Stimulated activated naive B cell treated with anti-CD40 and anti-IgM and Interleukin-4, amounts not matched to agents 10 μg/mL and 1 μg/mL and 100 μg/mL, for 72 hours (primary cell): ENCODE measurements at places on chromosomes 11 and 22.

DNA sequence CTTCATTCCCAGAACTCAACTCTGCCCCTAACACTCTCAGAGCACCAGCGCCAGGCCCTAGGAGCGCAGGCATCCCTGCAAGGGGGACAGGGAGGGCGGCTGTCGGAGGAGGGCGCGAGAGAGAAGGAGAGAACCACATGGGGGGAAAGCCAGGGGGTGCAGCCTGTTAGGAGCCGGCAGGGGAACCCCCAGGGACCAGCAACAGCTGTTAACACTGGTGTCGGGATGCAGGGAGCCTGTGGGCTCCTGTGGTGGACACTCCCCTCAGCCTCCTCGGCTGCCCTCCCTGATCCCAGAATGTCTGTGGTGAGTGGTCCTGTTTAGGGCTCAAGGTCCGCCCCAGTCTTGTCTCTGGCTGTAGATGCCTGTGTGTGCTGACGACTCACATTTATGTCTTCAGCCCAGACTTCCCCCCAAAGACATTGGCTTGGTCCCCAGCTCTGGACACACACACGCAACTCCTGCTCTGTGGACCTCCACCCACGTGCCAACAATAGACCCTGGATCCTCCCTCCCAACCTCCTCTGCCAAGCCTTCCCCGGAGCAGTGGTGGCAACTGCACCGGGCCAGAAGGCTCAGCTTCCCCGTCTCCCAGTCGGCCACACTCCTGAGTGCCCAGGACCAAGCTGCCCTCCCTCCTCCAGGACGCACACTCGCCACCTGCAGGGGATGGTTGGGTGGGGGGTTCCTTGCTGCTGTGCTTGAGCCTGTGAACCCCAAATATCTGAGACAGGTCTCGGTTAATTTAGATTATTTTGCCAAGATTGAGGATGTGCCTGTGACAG lies 817 bp upstream of the IFITM5 start:
- H3K4me3 ChIP-seq = no peak overlapping the region
- no peaks in the 10 kb centered on the region for H3K36me3 ChIP-seq
- DNase-seq = no peak
- H3K27me3 ChIP-seq = peaks cover 10% of the 10 kb centered on the region

- DNase-seq = no peak
- H3K36me3 ChIP-seq = no peaks in the 10 kb centered on the region
- no peak overlapping the region for H3K27ac ChIP-seq
- no peak overlapping the region for H3K4me3 ChIP-seq
Measured at GRCh38 chr22:49096476-49096875, 731.2 kb downstream of the BRD1 start.

DNA sequence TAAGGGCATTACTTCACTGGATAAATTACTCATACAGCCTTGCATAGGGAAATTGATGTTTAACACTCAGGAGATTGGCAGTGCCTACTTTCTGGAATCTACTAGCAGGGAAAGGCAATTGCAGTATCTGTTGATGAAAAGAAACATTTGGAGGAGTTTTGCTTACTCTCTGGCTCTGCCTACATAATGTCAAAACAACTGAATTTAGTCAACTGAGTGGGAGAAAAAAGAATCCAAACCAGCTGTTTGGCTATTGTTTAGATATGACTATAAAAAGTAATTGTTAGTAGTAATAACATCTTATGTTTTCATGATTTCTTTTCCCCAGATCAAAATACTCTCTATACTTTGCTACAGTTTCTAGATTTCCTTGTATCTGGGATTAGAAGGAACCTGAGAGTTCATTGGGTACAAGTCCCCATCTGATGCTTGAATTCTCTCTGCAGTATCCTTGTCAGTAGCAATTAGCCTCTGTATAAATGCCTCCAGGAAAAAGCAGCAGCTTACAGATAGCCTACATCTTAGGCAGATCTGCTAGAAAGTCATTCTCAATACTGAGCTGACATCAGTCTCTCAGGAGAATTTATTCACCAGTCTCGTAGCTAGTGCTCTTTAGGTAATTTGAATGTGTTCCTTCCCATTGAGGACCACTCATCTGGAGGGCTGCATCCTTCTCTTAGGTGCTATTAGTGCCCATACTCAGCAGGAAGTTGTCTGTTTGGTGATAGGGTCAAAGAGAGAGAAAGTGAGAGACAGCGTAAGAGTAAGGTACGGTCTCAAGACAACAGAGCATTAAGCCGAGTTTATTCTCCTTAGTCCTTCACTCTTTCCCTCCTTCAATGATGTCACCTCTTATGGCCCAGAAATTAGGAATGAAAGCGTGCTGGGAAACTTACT lies 185.9 kb upstream of the CCDC90B start:
- H3K4me1 ChIP-seq = no peaks in the 10 kb centered on the region
- peaks cover 17% of the 10 kb centered on the region for H3K27me3 ChIP-seq
- no peak overlapping the region for H3K4me3 ChIP-seq
- DNase-seq = no peak
- H3K27ac ChIP-seq = no peak overlapping the region

- DNase-seq = no peak
- peaks cover 81% of the 10 kb centered on the region for H3K36me3 ChIP-seq
- no peaks in the 10 kb centered on the region for H3K27me3 ChIP-seq
- no peak overlapping the region for H3K4me3 ChIP-seq
- H3K27ac ChIP-seq = no peak overlapping the region
- no peaks in the 10 kb centered on the region for H3K4me1 ChIP-seq
Measured at GRCh38 chr22:20799449-20799848, 25.5 kb downstream of the SERPIND1 start.

DNA sequence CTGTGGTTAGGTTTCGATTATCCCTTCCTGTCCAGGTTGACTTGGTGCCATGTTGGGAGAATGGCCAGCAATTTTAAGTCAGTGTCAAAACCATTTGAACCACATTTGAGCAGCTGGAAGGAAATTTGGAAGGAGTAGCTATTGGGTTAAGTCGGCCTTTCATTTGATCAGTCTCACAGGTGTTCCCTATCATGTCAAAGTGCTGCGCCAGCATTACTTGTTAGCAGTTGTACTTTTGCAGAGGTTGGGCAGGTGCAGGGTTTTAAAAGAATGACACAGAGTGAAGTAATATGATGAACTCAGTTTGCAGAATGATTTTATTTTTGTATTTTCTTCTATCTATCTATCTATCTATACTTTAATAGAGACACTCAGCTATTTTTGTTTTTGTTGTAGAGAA lies 6.4 kb upstream of the TYMP start:
- H3K4me3 ChIP-seq = no peak overlapping the region
- no peak for DNase-seq
- peaks cover 6% of the 10 kb centered on the region for H3K36me3 ChIP-seq
- no peaks in the 10 kb centered on the region for H3K27me3 ChIP-seq
- peaks cover 68% of the 10 kb centered on the region for H3K4me1 ChIP-seq

GRCh38 chr22:36343720-36344105 lies 44.1 kb downstream of the MYH9 start:
- peaks cover 78% of the 10 kb centered on the region for H3K36me3 ChIP-seq
- peaks cover 40% of the 10 kb centered on the region for H3K4me1 ChIP-seq
- DNase-seq = no peak
- H3K27ac ChIP-seq = peak overlapping the region; percentile 94

GRCh38 chr22:21940521-21940920 lies 12.1 kb downstream of the PPM1F start:
- peaks cover 52% of the 10 kb centered on the region for H3K36me3 ChIP-seq
- H3K27ac ChIP-seq = peak overlapping the region; percentile 96
- H3K4me1 ChIP-seq = peaks cover 72% of the 10 kb centered on the region
- no peak for DNase-seq
- no peaks in the 10 kb centered on the region for H3K27me3 ChIP-seq

- no peaks in the 10 kb centered on the region for H3K27me3 ChIP-seq
- H3K36me3 ChIP-seq = peaks cover 41% of the 10 kb centered on the region
- peak overlapping the region; percentile 62 for H3K27ac ChIP-seq
- no peak overlapping the region for H3K4me3 ChIP-seq
- H3K4me1 ChIP-seq = peaks cover 27% of the 10 kb centered on the region
- no peak for DNase-seq
Measured at GRCh38 chr11:111352935-111353710, 26.0 kb downstream of the POU2AF1 start.

DNA sequence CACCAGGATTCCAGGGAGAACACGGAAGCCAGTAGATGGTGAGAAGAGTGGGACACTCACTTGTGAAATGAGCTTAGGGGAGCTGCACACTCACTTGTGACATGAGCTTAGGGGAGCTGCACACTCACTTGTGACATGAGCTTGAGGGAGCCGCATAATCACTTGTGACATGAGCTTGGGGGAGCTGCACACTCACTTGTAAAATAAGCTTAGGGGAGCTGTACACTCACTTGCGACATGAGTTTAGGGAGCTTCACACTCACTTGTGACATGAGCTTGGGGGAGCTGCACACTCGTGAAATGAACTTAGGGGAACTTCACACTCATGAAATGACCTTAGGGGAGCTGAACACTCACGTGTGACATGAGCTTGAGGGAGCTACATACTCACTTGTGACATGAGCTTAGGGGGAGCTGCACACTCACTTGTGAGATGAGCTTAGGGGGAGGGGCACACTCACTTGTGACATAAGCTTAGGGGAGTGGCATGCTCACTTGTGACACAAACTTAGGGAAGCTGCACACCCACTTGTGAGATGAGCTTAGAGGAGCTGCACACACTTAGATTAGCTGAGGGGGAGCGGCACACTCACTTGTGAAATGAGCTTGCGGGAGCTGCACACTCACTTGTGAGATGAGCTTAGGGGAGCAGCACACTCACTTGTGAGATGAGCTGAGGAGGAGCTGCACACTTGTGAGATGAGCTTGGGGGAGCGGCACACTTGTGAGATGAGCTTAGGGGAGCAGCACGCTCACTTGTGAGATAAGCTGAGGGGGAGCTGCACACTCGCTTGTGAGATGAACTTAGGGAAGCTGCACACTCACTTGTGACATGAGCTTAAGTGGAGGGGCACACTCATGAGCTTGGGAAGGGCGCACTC lies 59.0 kb downstream of the NCAPD3 start:
- no peaks in the 10 kb centered on the region for H3K4me1 ChIP-seq
- peaks cover 78% of the 10 kb centered on the region for H3K36me3 ChIP-seq
- no peak overlapping the region for H3K4me3 ChIP-seq
- H3K27me3 ChIP-seq = no peaks in the 10 kb centered on the region
- no peak for DNase-seq

GRCh38 chr22:36986242-36986821 lies 32.9 kb downstream of the TST start:
- no peak overlapping the region for H3K4me3 ChIP-seq
- peaks cover 1% of the 10 kb centered on the region for H3K36me3 ChIP-seq
- peaks cover 51% of the 10 kb centered on the region for H3K27me3 ChIP-seq
- H3K4me1 ChIP-seq = no peaks in the 10 kb centered on the region
- DNase-seq = no peak
- H3K27ac ChIP-seq = no peak overlapping the region

GRCh38 chr11:33094157-33094556 lies 54.8 kb downstream of the TCP11L1 start:
- H3K36me3 ChIP-seq = peaks cover 43% of the 10 kb centered on the region
- DNase-seq = no peak
- no peak overlapping the region for H3K27ac ChIP-seq
- no peaks in the 10 kb centered on the region for H3K27me3 ChIP-seq
- no peak overlapping the region for H3K4me3 ChIP-seq

GRCh38 chr11:42974510-42975179 lies 337.2 kb upstream of the API5 start:
- H3K27me3 ChIP-seq = no peaks in the 10 kb centered on the region
- no peak for DNase-seq
- H3K27ac ChIP-seq = no peak overlapping the region
- no peak overlapping the region for H3K4me3 ChIP-seq
- H3K36me3 ChIP-seq = no peaks in the 10 kb centered on the region

- H3K4me1 ChIP-seq = peaks cover 39% of the 10 kb centered on the region
- H3K27ac ChIP-seq = no peak overlapping the region
- H3K4me3 ChIP-seq = no peak overlapping the region
- DNase-seq = no peak
Measured at GRCh38 chr22:35746248-35746647, 28.6 kb downstream of the APOL5 start.

- DNase-seq = no peak
- peak overlapping the region; percentile 84 for H3K27ac ChIP-seq
- peaks cover 83% of the 10 kb centered on the region for H3K4me1 ChIP-seq
Measured at GRCh38 chr22:30312053-30312452, 14.7 kb downstream of the TBC1D10A start.

DNA sequence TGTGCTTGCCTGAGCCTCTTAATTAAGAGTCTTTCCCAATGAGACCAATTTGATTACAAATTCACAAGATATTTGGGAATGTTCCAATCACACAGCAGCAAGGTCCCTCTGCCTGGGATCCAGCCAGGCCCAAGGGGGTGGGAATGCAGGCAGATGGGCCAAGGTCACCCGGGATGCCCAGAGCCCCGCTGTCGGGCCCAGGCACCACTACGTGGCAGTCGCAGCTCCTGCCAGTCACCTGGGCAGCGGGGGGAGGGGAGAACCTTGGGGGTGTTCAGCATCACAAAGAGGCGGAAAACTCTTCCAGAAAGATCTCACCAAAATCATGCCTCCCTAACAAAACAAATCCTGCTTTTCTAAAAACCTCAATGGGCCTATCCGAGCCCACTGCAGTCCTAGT lies 30.9 kb downstream of the PPM1F start:
- H3K36me3 ChIP-seq = peaks cover 15% of the 10 kb centered on the region
- H3K27me3 ChIP-seq = no peaks in the 10 kb centered on the region
- H3K4me1 ChIP-seq = no peaks in the 10 kb centered on the region
- H3K4me3 ChIP-seq = no peak overlapping the region

DNA sequence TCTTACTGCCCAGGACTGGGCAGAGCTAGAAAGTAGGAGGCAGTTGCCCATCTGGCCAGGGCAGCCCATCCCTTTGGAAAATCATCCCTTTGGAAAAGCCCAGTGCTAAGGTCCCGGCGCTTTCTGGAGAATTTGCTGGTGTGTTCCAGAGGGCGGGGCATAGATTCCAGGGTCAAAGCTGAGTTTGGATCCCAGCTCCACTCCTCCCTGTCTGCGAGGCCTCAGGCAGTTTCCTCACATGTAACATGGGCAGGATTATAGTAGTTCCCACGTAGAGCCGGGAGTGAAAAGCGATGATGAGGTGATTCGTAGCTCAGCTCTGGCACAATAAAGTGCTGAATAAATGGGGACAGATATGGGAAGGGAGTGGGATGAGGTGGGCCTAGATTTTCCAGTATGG lies 31.4 kb upstream of the LRRC10B start:
- no peak overlapping the region for H3K27ac ChIP-seq
- no peak overlapping the region for H3K4me3 ChIP-seq
- no peak for DNase-seq
- H3K36me3 ChIP-seq = peaks cover 10% of the 10 kb centered on the region
- H3K27me3 ChIP-seq = peaks cover 7% of the 10 kb centered on the region

GRCh38 chr11:44016131-44016530 lies 31.6 kb upstream of the ACCSL start:
- H3K27ac ChIP-seq = no peak overlapping the region
- H3K4me1 ChIP-seq = no peaks in the 10 kb centered on the region
- peaks cover 12% of the 10 kb centered on the region for H3K27me3 ChIP-seq

DNA sequence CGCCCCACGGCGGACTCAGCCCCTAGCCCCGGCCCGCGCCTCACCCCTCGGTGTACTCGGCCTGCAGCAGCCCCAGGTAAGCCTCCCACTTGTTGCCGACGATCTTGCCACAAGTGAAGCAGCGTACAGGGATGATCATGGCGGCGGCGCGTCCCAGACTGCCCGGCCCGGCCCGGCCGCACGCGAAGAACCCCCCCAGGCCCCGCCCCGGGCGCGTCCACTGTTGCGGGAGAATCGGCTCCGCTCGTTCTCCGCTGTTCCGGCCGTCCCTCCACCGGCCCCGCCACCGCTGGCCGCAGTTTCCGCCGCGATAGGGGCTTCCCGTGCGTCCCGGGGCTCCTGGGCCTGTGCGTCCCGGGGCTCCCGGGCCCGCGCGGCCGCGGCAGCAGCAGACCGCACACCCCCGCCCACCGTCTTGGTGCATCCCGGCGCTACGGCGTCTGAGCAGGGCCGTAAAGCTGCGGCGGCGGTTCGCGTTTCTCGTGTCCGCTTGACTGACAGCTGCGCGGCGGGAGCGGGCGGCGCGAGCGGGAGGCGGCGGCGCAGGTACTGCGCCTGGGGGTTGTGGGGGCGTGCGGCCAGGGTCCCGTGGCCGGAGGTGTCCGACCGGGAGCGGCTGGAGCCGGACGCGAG lies at the start of the genes POLR2L and TSPAN4:
TSS of gene POLR2L (minus strand) at position 160 of the 633 bp plus-strand sequence. CDS start at position 139, 21 bp downstream.
TSS of gene TSPAN4 (plus strand) at position 483 of the 633 bp plus-strand sequence. CDS start 7,453 bp downstream, outside the sequence.
- peak; percentile 78 for DNase-seq
- peaks cover 10% of the 10 kb centered on the region for H3K27me3 ChIP-seq
- H3K4me1 ChIP-seq = peaks cover 55% of the 10 kb centered on the region
- peak within 1 kb of the TSS; percentile 88 for H3K4me3 ChIP-seq
